ENCODE measurements at places on chromosomes 3 and 15.

DNA sequence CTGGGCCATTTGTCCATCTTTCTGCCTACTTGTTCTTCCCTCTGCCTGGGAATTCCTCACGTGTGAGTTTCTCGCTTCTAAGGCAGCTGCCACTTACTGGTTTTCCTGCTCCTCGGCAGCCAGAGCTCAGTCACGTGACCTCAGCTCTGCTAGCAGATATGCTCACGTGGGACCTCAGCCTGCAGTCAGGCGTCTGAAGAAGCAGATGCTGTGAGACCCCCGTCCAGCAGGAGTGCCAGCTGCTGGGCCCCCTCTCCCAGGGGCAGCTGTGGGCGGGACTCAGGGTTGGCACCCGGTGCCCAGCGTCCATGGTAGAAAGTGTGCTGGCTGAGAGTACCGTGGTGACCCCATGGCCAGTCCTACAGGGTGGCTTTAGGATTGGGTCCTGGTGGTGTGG, 161.3 kb upstream of the TLE3 start:
- DNase-seq, result no peak

GRCh38 chr15:77541421-77542181, 91.1 kb downstream of the LINGO1 start:
- DNase-seq, result no peak

DNA sequence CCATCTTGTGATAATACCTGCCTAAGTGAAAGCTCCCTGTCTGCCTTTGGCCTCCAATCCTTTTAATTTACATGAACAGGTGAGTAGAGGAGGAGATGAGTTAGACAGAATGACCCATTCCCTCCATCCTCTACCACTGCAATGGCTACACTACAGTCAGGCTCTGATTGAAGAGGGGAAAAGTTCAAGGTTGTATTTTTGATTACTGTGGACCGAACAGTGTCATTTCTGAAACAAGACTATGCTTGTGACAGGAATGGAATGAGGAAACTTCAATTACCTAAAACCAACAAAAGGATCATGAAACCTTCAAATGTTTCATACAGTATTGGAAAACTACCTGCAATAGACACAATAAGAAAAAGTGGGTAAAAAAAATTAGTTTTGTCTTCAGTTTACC, 85.5 kb upstream of the GBE1 start:
- no peak for DNase-seq

DNA sequence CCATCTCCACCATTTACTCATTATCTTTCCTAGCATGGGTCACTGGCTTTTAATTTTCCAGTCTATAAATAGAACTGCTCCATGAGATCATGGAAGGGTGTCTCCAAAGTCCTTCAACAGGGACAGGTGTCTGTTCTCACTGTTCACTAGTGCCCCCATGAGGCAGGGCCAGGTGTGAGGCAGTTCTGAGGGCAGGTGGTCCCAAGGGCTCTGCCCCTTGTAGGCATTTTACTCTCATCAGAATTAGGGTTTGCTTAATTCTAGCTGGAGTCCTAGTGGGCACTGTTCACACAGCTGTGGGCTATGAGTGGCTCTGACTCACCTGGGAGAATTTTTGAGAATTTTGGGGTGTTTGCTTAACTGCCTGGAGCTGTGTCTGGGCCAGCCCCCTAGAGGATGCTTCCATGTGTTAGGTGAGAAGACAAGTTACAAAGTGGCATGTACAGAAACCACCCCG, 248.0 kb upstream of the LYSMD4 start:
- DNase-seq, result no peak

- DNase-seq, result no peak
These were observed 13.0 kb upstream of the ATP1B3 start for GRCh38 chr3:141863491-141863890.

DNA sequence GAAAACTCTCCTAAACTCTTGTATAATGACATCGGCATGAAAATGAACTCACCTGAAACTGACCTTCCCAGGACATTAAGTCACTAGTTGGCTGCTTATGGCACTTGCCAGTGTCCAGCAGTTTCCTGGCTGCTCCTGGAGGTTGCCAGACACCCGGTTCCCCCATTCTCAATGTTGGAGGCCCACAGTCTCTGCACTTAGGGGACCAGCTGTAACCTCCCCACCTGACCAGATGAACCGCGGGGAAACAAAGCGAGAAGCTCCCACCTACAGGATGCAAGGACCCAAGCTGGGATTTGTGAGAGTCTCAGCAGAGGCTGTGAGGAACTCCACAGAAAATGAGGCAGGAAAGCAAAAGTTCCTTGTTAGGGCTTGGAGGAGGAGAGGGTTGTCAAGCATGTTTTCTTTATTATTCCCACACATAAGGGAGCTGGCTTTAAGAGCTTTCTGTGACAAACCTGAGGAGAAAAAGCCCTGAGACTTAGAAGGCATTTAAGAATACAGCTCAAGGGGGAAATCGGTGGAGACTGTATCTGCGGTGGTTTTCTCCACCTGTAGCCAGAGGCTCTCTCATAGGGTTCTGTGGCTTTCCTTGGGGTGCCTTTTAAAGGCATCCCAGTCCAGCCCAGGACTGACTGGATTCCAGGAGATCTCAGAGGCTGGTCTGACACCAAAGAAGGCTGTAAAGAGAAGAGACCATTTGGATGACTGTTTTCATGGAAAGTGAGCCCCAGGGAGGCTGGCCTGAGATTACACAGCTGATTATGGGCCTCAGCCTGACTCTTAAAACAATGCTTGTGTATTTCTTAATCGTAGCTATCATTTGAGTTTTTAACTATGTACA, 4.6 kb downstream of the TPM1 start:
- no peak for DNase-seq

DNA sequence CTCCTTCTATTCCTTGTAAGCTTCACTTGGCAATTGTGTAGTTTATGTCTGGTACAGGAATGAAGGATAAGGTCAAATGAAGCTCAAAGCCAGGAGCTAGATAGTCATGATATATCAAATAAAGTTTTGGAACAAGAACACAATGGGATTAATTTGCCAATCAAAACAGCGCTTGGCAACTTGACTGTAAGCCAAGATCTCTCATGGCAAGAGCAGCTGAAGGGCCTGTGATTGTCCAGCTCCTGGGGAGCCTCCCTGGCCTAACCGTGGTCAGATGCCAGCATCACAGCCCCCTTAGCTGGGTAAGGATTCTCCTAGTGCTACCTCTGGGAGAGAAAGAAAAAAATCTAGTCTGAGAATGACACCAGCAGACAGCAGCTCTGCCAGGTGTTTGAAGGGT, 97.2 kb downstream of the LIPC start:
- no peak for DNase-seq

- no peak for DNase-seq
These were observed 52.1 kb downstream of the SACM1L start for GRCh38 chr3:45741247-45741646.

DNA sequence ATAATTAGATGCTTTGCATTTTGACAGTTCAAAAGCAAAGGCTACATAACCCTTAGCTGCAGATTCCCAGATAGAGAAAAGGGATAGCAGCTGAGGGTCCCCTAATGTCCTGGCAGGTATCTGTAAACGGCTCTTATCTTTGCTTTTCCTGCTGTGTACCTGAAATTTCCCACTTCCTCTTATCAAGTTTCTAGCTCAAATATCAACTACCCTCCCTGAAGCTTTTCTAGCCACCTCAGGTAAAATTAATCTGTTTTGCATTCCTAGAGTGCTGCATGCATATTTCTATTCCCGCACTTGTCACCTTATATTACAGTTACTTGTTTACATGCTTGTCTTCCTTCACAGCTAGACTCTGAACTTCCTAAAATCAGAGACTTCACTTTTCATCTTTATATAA, 55.6 kb upstream of the STXBP5L start:
- DNase-seq, result no peak

DNA sequence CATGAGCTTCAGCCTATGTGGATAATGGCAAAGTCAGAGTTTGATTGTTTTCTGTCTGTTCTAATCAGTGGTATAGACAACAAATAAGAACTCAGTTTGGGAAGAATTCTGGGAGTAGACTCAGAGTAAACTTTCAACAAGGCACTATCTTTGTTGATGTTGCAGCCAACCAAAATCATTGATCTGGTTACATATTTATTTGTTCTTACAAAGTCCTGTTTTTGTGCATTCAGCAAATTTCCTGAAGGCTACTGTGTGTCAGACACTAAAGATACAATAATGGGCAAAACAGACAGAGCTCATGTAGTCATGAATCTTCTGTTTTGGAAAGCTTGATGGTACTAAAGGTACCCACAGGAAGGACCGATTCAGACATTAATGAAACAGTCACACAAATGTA, 55.0 kb downstream of the GRM7 start:
- no peak for DNase-seq

DNA sequence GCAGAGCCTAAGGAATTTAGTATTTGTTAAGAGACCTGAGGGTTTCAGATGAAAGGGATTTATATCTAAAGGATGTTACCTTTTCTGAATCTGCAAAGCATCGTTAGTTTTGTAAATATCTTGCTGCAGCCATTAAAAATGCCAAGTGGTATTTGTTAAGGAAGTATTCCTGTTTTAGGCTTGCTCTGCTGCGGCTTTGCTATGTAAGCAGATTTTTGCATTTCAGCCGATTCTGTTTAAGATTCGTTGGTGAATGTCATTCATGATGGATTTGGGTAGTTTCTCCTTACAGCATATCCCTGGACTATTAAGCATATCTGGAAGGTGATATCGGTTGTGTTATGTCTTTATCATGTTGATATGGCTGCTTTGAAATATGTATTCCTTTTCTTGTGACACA, 1.0 kb downstream of the USP8 start:
- no peak for DNase-seq

GRCh38 chr3:111325160-111325718, 216.8 kb upstream of the CD96 start:
- no peak for DNase-seq

DNA sequence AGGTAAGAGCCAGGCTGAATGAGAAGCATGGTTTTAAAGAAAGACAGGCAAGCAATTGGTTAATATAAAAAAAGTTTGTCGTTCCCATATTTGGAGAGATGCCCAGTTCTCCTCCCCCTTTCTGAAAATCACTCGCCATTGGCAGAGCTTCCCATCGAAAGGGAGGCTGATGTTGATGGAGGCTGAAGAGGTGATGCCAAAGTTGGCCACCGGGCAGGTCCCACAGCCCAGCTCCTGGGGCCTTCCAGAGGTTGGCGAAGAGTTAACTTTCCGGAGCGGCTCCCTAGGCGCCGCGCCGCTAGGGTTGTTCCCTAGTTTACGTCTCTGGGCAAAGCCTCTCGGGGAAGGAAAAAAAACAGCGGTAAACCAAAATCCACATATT, 793 bp downstream of the PCOLCE2 start:
- no peak for DNase-seq

DNA sequence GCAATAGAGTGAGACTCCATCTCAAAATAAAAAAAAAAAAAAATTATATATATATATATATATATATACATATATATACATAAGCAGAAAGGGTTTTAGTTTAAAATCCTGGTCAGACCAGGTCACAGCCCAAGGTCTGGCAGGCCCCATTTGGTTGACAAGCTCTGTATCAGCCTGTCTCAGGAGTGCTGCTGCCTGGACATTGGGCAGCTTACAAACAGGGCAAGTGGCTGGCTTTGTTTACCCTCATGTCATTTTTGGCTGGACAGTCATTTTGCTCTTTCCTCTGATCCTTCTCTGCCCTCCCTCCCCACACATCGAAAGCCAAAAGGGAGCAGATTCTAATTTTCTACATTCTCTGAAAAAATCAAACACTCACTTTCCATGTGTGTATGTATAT, 26.7 kb upstream of the KLHL6 start:
- DNase-seq, result no peak

GRCh38 chr3:39255503-39256325, 24.1 kb downstream of the CX3CR1 start:
- DNase-seq, result no peak

DNA sequence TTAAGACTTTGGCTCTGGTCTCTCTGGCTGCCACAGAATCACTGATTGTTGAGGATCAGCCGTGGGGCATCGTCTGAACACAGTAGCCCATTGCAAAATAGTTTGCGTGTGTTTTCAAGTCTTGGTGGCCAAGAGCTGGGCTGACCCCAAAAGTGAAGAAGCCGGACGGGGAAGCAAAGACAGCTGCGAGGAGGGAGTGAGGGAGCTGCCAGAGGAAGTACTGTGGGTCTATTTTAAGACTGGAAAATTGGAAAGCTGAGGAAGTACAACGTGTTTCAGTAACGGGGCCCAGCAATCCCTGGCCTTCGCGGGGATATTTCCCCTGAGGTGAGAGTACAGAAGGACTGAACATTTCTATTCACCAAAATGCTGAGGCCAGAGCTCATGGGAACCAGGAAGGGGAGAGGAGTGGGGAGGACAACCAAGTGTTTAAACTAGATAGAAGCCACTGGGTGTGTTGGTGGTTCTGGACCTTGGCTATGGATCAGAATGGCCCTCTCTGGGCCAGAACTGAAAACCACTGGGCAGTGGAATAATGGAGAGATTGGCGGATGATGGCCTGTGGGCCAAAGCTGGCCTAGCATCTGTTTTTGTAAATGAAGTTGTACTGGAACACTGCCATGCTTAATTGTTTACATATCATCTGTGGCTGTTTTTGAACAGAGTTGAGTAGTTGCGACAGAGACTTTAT, 34.1 kb upstream of the LIMD1 start:
- no peak for DNase-seq

DNA sequence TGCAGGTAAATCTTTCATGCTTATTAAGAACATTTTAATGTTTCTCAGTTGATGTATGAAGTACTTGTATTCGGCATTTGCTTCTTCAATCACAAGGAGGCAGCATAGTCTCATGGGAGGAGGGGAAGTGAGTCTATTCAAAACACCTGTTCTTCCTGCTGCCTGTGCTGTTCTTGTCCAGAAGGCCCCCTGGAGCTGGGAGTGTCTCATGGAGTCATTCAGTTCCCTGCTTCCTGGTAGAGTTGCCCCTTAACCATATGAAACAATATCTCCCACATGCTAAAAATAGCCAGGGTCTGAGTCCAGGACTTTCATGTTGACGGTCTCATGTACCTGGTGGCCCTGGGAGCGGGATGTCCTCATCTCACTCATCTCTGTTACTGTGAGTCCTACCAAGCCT, 15.5 kb upstream of the PPP1R2 start:
- DNase-seq, result peak; percentile 19

- DNase-seq, result no peak
These were observed 114.6 kb downstream of the NFKBIZ start for GRCh38 chr3:101963902-101964362.

GRCh38 chr3:189621948-189622603, 9.1 kb upstream of the TP63 start:
- no peak for DNase-seq

- no peak for DNase-seq
These were observed 379.1 kb downstream of the MCTP2 start for GRCh38 chr15:94610485-94610884.

DNA sequence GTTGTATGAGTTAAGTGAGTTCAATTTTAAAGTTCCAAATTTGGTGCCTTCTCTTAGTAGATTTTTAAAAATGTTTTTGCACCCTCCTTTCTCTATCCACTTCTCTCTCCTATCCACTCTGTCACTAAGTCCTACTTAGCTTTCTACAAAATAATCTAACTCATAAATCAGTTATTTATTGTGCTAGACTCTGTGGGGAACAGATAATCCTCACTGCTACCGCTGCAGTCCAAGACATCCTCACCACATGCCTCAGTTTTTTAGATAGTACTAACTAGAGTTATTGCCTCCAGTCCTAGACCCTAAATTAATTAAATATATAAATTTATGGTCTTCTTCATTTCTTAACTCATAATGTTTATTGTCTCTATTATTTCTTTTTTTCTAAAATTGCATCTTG, 576.3 kb downstream of the GRM7 start:
- no peak for DNase-seq

All from non-pigmented ciliary epithelial cell (primary cell).